NCI-H1092 (cell line): ENCODE measurements at places on chromosomes 16 and 17.

GRCh38 chr17:19388791-19389785 is 2.1 kb upstream of the MFAP4 start:
- no peak for DNase-seq

DNA sequence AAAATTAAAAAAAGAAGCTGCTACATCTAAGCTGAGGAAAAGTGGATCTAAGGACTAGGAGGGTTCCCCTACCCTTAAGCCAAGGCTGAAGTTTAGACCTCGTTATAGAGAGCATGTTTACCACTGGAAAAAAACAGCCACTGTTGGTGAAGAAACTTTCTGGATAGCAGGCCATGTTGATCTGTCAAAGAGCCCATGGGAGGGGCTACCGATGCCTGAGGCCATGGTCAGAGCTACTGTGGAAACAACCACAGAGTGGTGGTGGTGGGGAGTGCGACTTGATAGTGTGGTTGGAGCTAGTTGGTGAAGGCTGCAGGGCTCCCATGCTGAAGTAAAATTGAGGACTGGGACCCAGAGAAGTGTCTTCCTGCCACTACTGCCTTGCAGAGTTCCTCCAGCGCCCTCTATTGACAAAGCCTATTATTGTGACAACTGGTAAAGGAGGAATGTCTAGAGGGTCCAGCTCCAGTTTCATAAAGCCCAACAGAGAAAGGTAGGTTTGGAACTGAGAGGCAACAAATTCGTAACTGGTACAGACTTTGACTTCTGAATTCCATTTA is 12.7 kb upstream of the FAM20A start:
- DNase-seq, result peak; percentile 55

GRCh38 chr16:4957720-4958509 is at the start of gene SEC14L5:
TSS of gene SEC14L5 (plus strand) at chr16:4958330. CDS start at chr16:4959324, 994 bp downstream.
- DNase-seq, result peak; percentile 80

DNA sequence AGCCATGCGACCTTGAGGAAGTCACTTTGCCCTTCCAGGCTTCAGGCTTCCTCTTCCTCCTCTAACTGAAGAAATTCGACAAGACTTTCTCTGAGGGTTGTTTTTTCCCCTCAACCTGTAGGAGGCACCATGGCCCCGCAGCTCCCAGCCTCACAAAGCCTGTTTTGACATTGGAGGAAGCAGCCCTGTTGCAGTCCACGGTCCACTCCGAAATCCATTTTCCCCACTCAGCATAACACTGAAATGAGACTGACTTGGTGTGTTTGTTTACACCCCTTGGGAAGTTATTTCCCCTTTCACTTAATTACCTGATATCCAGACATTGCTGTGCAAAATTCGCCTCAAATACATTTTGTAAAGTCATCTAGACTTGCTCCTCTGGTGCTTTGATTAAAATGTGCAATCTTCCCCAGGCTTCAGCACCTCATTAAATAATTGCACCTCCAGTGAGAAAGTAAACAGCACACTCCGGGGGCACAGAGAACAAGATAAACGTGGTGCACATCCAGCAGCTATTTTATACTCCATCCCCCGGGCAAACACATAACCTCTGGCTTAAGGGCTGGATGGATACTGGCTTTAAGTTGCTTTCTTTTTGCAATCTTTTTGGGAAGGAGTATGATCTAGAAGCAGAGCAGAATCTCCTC is 41.4 kb upstream of the PIRT start:
- DNase-seq, result no peak

DNA sequence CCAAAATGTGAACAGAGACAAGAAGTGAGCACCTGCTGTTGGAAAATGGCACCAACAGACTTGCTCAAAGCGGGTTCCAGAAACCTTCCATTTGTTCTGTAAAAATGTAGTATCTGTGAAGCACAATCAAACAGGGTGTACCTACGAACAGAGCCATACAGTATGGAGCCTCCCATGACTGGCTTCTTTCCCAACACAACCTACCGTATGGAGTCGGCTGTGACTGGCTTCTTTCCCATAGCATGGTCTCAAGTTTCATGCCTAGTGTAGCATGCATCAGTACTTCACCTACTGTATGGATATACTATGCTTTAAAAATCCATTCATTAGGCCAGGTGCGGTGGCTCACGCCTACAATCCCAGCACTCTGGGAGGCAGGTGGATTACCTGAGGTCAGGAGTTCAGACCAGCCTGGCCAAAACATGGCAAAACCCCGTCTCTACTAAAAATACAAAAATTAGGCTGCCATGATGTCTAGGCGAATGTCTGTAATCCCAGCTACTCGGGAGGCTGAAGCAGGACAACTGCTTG is 26.2 kb downstream of the YWHAE start:
- no peak for DNase-seq

DNA sequence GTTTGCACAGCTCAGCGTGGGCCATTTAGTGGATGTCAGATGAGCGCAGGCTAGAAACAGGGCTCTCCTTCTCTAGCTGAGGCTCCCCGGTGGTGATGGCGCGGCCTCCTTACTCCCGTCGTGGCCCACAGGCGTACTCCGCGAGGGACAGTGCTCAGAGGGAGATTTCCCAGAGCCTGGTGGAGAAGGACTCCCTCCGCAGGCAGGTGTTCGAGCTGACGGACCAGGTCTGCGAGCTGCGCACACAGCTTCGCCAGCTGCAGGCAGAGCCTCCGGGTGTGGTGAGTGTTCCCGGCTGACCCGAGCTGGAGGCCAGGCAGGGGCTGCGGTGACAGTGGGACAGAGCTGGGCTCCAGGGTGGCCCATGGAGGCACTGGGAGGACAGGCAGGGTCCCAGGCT is 21.4 kb downstream of the CARD14 start:
- no peak for DNase-seq
